Calu3 (cell line): ENCODE measurements at places on chromosomes 11 and 22. TPM values are rescaled to one million over a fixed set of nuclear protein-coding genes. Genes with fewer than 3 reads are reported as not detected.
A peak's percentile ranks its signal among the peaks of the same experiment; 100 is the strongest.

DNA sequence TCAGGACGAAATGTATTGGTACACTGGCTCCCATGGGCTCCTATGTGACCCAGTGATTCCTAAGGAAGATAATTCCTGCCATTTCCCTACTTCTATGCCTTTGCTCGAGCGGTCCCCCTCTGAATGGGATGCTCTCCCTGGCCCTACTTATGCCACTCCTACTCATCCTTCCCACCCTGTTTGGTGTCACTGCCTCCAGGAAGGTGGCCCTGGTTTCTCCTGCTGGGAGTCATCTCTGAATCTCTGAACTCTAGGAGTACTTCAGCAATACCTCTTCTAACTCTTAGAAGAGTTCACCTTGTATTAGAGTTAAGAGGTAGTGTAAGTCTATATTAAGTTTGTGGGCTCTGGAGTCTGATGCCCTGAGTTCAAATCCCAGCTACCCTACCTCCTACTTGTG is 35.5 kb upstream of the LRRC55 start:
- H3K4me3 ChIP-seq: no peak overlapping the region
- peaks cover 20% of the 10 kb centered on the region for H3K27me3 ChIP-seq
- no peak overlapping the region for H3K27ac ChIP-seq
- H3K4me1 ChIP-seq: no peaks in the 10 kb centered on the region
- no peaks in the 10 kb centered on the region for H3K36me3 ChIP-seq
- DNase-seq: no peak

DNA sequence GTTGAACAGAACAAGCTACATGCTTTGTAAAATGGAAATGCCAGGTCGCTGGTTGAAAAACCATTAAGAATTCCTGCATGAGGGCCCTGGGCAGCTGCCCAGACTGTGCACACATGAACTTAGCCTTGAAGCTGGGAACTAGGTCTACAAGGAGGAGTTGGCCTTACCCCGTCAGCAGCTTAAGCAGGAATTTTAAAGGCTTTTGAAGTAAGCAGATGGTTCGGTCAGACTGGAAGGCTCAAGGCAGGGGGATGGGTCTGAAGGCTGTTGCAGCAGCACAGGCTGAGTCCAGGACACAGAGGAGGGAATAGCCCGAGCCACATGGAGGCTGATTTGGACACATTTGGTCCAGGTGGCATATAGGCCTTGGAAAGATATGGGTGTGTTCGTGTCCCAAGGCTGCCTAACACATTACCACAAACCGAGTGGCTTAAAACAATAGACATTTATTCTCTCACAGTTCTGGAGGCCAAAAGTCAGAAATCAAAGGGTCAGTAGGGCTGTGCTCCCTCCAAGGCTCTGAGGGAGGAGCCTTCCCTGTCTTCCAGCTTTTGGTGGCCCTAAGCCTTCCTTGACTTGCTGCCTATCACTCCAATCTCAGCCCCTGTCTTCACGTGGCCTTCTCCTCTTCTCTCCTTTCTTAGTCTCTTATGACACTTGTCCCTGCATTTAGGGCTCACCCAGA is 11.6 kb downstream of the LIF start:
- peak overlapping the region; percentile 98 for H3K27ac ChIP-seq
- H3K4me1 ChIP-seq: peaks cover 59% of the 10 kb centered on the region
- H3K4me3 ChIP-seq: peak overlapping the region; percentile 15
- H3K36me3 ChIP-seq: peaks cover 69% of the 10 kb centered on the region
- no peak for DNase-seq

DNA sequence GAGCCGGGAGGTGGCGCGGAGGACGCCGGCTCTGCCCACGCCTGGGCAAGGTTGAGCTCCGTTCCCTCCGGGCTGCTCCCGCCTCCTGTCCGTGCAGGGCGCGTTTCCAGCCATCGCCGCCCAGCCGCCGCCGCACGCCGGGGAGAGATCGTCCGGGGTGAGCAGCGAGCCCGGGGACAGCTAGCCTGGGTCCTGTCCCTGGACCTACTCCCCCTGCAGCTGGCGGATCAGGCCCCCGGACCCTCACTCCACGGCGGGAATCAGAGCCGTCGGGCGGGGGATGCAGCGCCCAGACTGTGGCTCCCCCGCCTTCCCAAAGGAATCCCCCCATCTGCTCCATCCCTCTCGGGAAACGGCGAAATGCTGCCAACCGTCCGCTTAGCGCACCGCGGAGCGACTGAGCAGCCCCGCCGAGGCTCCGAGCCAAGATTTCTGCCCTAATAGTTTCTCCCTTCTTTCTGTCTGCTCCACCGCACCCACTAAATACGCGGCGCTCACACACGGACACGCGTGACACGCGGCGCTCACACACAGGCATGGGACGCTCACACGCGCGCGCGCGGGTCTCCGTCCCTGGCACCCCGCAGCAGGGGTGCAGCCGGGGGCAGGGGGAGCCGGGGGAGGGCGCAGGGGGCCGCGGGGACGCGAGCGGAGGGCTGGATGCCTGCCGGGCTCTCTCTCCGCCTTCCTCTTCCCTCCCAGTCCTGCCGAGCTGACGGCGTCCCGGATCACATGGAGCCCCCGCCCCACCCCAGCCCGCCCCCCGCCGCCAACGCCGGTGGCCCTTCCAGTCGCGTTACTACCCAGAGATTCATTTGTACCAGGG is at the start of gene KCNJ5:
KCNJ5 (plus strand) TSS at position 814 of the 826 bp plus-strand sequence. CDS start 19,918 bp downstream, outside the sequence.
- H3K4me3 ChIP-seq: peak within 1 kb of the TSS; percentile 72
- H3K4me1 ChIP-seq: peaks cover 10% of the 10 kb centered on the region
- H3K27ac ChIP-seq: no peak within 1 kb of the TSS
- DNase-seq: peak; percentile 35
- peaks cover 6% of the 10 kb centered on the region for H3K36me3 ChIP-seq

DNA sequence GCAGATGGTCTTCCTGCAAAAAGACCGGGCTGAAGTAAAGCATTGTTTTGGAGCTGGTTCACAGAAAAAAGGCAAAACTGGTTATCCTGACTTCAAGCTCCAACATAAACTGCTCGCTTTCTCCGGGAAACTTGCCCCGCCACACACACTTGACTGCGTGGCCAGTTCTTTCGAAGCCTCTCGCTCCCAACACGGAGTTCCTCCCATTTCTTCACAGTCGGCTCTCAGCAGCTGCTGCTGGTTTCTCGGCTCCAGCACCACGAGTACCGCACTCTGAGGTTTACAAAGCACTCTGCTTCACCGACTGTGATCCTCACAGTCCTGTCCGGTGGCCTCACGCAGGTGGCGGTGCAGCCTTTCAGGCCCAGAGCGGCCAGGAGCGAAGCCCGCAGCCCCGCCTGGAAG is 264 bp downstream of the CHEK1 start:
- no peaks in the 10 kb centered on the region for H3K27me3 ChIP-seq
- peak overlapping the region; percentile 81 for H3K4me3 ChIP-seq
- H3K27ac ChIP-seq: peak overlapping the region; percentile 78
- peaks cover 17% of the 10 kb centered on the region for H3K4me1 ChIP-seq

DNA sequence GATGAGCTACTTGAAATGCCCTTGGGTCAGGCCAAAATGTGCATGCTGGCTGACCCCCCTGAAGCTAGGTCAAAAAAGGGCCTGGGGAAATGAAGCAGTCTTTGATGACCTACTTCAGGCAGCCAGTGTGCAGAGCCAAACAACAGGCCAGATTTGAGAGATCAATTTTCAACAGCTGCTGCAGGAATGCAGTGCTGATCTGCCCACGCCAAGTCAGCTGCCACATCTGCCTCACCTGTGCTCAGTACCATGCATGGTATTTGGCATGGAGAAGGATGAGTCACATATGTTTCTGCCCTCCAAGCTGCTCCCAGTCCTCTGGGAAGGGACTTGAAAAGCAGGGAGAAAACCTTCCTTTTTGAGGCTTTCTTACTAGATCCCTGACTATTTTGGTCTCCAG is 35.8 kb downstream of the MTNR1B start:
- H3K4me3 ChIP-seq: no peak overlapping the region
- peaks cover 14% of the 10 kb centered on the region for H3K4me1 ChIP-seq
- H3K27ac ChIP-seq: no peak overlapping the region
- no peak for DNase-seq
- H3K36me3 ChIP-seq: no peaks in the 10 kb centered on the region

DNA sequence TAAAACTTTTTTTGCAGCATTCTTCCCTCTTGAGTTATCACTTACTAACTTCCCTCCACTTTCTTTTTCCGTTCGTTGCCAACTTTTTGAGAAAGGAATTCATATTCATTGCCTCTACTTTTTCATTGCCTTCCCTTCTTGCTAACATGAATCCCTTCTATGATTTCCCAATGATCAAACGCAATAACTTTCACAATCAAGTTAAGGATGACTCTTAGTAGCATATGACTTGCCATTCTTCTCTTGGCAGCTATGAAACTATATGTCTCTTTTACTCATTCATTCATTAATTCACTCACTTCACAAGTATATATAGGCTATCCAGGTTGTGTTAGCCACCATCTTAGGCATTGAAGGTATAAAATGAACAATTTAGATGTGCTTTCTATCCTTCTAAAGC is 16.6 kb upstream of the ARHGAP20 start:
- H3K36me3 ChIP-seq: no peaks in the 10 kb centered on the region
- no peaks in the 10 kb centered on the region for H3K4me1 ChIP-seq
- H3K27me3 ChIP-seq: no peaks in the 10 kb centered on the region
- DNase-seq: no peak
- H3K27ac ChIP-seq: no peak overlapping the region

- no peak overlapping the region for H3K4me3 ChIP-seq
- H3K36me3 ChIP-seq: peaks cover 4% of the 10 kb centered on the region
- H3K27ac ChIP-seq: no peak overlapping the region
- DNase-seq: no peak
Observed at GRCh38 chr11:117382746-117383145, 55.1 kb downstream of the CEP164 start.

GRCh38 chr22:48955351-48956311 is 872.0 kb downstream of the BRD1 start:
- H3K4me3 ChIP-seq: no peak overlapping the region
- H3K27ac ChIP-seq: no peak overlapping the region
- H3K4me1 ChIP-seq: no peaks in the 10 kb centered on the region

DNA sequence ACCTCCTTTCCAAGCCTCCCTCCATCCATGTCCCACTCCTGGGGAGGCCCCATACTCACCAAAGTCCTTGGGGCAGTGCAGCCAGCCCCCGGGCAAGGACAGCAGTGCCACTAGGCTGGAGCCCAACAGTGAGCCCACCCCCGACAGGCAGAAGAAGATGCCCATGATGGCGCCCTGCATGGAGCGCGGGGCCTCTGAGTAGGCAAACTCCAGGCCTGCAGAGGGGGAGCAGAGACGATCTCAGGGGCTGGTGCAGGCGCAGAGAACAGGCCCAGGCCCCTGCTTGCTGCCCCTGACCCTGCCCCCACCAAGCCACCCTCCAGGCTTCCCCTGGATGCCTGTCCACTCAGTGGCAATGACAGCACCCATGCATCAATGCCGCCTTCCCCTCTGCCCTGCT is 13.6 kb downstream of the TMEM132A start:
- H3K27me3 ChIP-seq: no peaks in the 10 kb centered on the region
- peaks cover 5% of the 10 kb centered on the region for H3K4me1 ChIP-seq
- H3K27ac ChIP-seq: no peak overlapping the region
- H3K36me3 ChIP-seq: peaks cover 17% of the 10 kb centered on the region
- no peak overlapping the region for H3K4me3 ChIP-seq
- DNase-seq: no peak

- H3K27me3 ChIP-seq: peaks cover 54% of the 10 kb centered on the region
- no peaks in the 10 kb centered on the region for H3K4me1 ChIP-seq
- no peak for DNase-seq
- H3K36me3 ChIP-seq: no peaks in the 10 kb centered on the region
- no peak overlapping the region for H3K4me3 ChIP-seq
Observed at GRCh38 chr11:14190992-14191778, 167.8 kb downstream of the RRAS2 start.

GRCh38 chr11:9802291-9802861 is 138.5 kb downstream of the SWAP70 start:
- no peak overlapping the region for H3K4me3 ChIP-seq
- DNase-seq: no peak
- H3K27me3 ChIP-seq: no peaks in the 10 kb centered on the region
- H3K27ac ChIP-seq: peak overlapping the region; percentile 82
- H3K4me1 ChIP-seq: peaks cover 25% of the 10 kb centered on the region
- H3K36me3 ChIP-seq: no peaks in the 10 kb centered on the region

DNA sequence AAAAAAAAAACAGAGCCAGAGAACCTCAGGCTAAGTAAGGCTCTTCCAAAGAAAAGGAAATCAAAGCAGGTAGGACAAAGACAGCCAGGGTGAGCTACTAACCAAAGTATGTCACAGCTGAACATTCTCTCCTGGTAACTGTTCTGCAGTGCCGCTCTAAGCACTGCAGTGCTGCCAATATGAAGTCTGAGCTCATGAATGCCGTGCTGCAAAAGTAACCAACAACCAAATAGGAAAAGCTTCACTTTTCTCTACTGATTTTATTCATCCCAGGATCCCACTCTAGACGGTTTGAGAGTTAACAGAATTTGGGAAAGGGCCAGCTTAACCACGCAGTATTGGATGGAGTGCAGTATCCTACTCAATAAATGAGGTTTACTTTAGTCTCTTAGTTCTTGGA is 3.5 kb downstream of the SIK3 start:
- DNase-seq: no peak
- H3K27ac ChIP-seq: no peak overlapping the region
- peaks cover 24% of the 10 kb centered on the region for H3K36me3 ChIP-seq
- H3K4me3 ChIP-seq: no peak overlapping the region
- no peaks in the 10 kb centered on the region for H3K27me3 ChIP-seq

DNA sequence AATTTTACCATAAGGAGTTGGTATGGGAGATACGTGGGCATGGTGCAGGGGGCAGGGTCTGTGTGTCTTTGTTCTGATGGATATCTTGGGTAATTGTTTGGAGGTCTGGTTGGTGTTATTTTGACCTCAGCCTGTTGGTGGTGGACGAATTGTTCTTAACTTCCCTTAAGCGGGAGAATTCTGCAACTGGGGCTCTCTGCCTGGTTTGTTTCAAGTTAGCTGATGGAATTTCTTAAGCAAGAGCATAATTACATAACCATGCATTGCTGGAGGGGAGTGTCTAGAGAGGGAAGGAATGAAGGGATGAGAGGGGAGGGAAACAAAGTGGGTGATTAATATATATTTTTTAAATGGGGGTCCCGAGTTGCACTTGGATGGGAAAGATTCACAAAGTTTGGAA is 908.5 kb upstream of the RAG2 start:
- peaks cover 55% of the 10 kb centered on the region for H3K4me1 ChIP-seq
- no peak for DNase-seq
- peak overlapping the region; percentile 3 for H3K4me3 ChIP-seq
- no peaks in the 10 kb centered on the region for H3K27me3 ChIP-seq
- H3K36me3 ChIP-seq: peaks cover 22% of the 10 kb centered on the region

GRCh38 chr11:68518191-68518590 is 57.6 kb downstream of the PPP6R3 start:
- H3K4me3 ChIP-seq: no peak overlapping the region
- no peak overlapping the region for H3K27ac ChIP-seq
- no peak for DNase-seq

DNA sequence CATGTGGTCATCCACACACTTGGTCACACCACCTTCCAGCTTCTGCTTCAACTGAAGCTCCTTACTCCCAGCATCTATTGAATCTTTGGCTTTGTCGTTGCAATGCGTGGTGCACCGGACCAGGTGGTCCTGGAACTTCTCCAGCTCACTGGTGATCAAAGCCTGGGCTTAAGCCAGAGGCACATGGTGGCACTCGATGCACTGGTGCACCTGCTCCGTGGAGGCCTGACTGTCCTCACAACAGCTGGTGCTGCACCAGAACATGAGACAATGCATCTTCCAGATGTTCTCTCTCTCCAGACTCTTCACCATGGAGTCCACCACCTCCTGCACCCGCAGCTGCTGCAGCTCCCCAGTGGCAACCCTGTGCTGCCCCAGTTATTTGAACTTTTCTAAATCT is 56.0 kb downstream of the CELSR1 start:
- H3K36me3 ChIP-seq: peaks cover 4% of the 10 kb centered on the region
- H3K27me3 ChIP-seq: no peaks in the 10 kb centered on the region
- no peak overlapping the region for H3K4me3 ChIP-seq
- H3K4me1 ChIP-seq: peaks cover 31% of the 10 kb centered on the region
- no peak overlapping the region for H3K27ac ChIP-seq

The TOM1 gene
- 49.1 and 50.0 TPM in 2 replicates for total RNA-seq

The ZP1 gene
- not detected in 2 replicates for total RNA-seq

The MPZL3 gene
- total RNA-seq: 5.9 and 6.9 TPM in 2 replicates

The MS4A12 gene
- total RNA-seq: not detected in 2 replicates

The LRRC74B gene
- total RNA-seq: not detected in 2 replicates

The DLG2 gene
- total RNA-seq: 0.71 and 0.73 TPM in 2 replicates

The ADAMTS15 gene
- total RNA-seq: 0.47 and 0.83 TPM in 2 replicates

The OMP gene
- total RNA-seq: 1.1 and 2.6 TPM in 2 replicates
